ENCODE measurements at places on chromosomes 3 and 15.

DNA sequence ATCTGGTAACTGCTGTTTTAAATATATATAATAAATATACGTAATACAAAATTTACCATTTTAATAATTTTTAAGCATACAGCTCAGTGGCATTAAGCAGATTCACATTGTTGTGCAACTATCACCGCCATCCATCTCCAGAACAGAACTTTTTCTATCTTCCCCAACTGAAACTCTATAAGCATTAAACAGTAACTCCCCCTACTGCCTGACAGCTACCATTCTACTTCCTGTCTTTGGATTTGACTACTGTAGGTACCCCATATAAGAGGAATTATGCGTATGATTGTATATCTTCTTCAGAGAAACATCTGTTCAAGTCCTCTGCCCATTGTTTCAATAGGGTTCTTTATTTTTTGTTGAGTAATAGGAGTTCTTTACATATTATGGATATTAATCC lies 36.8 kb downstream of the EID1 start:
- DNase-seq = no peak

GRCh38 chr15:65828585-65828984 lies 36.5 kb upstream of the DENND4A start:
- peak; percentile 51 for DNase-seq

DNA sequence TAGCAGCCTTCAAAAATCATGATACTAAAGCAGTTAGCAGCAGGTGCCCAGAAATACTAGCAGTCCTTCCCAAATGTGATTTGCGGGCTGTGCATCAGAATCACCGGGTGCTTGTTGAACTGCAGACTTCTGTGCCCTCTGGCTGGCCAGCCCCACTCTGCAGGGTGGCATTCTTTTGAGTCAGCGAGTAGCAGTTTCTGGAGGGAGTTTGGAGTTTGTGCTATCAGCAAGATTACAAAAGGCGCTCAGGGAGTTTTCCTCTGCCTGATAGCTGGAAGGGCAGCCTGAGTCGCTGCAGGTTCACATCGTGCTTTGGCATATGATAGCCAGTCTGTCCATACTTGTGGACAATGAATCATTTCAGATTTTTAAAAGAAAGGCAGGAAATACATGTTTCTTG lies 57.6 kb downstream of the CLDN11 start:
- no peak for DNase-seq

DNA sequence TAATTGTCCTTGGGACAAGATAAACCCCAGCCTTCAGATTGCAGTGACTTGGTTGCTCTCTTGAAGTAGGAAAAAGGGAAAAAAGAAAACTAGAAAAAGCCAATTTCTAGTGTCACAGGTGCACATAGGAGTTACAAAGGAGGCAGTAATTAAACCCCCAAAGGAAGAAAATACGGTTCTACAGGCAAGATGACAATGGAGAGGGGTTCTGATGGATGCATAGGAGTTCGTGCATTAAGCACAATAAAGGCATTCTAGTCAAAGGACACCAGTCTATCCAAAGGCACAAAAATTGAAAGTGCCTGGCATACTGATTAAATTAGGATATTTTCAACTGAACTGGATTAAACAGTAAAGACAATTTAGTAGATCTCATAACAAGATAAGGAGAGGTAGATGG lies 31.6 kb upstream of the MTMR14 start:
- no peak for DNase-seq

GRCh38 chr3:129593595-129594339 lies 12.7 kb downstream of the PLXND1 start:
- DNase-seq = peak; percentile 28

DNA sequence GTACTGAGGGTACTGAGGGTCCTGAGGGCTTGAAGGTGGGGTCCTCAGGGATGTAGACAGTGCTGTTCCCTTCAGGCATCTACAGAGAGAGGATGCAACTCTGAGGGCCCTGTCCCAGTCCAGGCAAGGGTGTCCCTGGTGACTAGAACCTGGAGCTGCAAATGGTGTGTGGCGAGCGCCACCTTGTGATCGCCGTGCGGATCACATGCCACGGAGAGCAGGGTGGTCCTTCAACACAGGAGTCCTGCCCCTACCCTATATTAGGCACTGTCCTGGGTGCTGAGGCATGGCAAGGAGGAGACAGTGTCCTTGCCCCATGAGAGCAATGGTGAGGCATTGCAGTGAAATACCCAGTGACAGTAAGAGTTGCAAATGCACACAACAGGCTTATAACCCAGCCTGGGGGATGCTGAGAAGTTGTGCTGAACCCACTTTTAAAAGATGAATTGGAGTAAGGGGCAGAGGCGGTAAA lies 23.6 kb downstream of the RHCG start:
- DNase-seq = no peak

DNA sequence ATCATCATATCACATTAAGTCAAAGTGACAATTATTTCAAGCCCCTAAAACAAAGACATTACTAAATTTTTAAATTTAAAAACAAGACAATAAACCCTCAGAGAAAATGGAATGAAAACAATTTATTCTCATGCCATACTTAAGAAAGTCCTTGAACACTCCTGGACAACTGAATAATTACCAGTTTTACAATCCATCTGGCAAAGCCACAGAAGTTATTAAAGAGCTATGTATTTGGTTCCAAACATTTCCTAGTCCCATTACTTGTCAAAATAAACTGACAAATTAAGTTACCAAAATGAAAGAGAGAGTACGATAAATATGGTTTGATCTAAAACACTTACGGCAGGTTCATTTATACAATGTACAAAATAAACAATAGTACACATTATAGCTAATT lies 63.2 kb downstream of the LRRFIP2 start:
- no peak for DNase-seq

DNA sequence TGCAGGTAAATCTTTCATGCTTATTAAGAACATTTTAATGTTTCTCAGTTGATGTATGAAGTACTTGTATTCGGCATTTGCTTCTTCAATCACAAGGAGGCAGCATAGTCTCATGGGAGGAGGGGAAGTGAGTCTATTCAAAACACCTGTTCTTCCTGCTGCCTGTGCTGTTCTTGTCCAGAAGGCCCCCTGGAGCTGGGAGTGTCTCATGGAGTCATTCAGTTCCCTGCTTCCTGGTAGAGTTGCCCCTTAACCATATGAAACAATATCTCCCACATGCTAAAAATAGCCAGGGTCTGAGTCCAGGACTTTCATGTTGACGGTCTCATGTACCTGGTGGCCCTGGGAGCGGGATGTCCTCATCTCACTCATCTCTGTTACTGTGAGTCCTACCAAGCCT lies 15.5 kb upstream of the PPP1R2 start:
- no peak for DNase-seq

DNA sequence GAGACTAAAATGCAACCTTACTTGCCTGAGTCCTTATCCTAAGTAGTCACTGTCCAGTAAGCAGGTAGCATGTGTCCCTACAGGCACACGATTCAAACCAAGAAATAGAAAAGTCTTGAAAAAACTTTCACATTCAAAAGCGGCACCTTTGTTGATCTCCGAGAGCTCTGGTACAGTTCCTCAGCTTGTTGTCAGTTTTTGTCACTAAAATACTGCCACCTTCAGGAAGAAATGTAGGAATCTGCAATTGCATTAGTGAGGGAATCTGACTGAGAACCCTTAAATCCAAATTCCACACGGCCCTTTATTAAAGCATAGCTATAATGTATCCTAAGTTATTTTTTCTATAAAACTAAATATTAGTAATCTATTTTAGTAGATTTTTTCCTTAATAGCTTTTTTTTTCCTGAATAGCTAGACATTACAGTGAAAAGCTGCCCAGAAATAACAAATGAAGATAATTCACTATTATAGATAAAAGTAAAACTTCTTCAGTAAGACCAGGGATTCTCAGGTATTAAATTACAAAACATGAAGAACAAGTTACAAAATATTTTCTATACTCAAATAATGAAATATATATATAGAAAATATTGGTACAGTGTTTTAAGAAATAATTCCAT lies 44.0 kb downstream of the CCDC54 start:
- no peak for DNase-seq

DNA sequence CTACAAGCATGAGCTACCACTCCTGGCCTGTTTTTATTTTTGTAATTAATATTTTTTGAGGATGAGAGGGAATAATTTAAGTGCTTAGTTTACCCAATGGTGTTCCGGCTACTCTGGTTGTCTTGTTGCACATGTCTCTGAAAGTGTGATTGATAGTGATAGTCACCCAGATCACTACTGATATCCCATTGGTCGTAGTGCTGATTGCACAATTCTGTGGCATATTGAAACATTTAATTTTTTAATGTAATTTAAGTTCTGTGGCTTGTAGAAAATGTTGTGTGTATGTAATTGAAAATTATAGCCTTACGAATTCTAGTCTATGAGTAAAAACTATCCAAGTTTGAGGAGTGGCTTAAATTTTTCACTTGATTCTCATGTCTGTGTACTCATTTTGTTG lies 11.9 kb downstream of the ARIH2 start:
- DNase-seq = no peak

DNA sequence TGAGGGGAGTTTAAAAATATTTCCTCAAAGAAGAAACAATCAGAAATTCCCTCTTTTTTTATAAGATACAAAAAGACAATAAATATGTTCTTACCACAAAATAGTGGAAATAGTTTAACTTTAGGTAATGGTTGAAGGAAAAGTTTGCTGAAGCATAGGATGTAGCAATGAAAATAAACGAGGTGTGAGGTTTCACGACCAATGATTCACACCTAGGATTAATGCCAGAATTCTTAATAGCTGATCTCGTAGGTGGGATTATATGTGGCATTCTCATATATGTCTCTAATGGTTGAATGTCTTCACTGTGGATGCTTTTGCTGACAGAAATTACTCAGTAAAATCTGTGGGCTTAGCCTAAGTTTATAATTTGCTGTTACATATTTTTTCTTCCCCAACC lies 467.7 kb downstream of the FGF12 start:
- DNase-seq = no peak

DNA sequence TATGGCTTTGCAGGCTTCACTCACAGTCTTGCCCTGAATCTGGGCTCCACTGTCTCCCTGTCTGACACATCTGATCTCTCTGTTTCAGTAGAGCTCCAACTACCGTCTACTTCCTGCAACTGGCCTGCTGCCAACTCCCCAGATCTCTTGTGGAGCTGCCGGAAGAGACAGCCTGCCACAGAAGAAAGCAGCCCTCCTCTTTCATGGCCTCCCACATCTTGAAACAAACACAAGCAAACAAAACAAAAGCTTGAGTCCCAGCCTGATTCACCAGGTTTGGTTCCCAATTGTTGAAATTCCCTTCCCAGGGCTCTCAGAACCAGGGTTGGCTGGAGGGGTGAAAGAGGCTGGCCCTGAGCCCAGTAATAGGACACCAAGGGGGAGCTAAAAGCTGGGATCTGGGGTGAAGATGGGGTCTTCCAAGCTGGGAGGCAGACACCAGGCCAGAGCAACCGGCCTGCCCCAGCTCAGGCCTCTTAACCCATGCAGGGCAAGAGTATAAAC lies 55.3 kb upstream of the CA12 start:
- peak; percentile 84 for DNase-seq

GRCh38 chr15:29668120-29668602 lies 154.1 kb downstream of the TJP1 start:
- no peak for DNase-seq

GRCh38 chr3:21879184-21879886 lies 128.3 kb upstream of the ZNF385D start:
- no peak for DNase-seq

DNA sequence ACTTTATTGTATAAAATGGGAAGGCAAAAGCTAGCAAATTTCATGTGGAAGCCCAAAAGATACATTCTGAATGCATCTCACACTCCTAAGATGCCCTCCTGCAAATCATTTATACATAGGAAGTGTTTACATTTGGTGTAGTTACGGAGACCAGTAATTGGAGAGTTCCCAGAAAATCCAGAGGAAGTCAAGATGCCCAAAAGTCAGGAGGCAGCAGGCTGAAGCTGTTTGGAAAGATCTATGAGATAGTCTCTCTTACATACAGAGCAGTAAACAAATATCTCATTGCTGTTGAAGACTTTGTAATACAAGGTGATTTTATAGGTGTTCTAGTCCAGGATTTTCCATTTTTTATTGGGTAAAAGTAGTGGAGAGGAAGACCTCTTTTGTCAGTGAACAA lies 8.8 kb downstream of the KLHL24 start:
- DNase-seq = no peak

- DNase-seq = no peak
Observed at GRCh38 chr15:34855413-34855812, 60.1 kb upstream of the ACTC1 start.

DNA sequence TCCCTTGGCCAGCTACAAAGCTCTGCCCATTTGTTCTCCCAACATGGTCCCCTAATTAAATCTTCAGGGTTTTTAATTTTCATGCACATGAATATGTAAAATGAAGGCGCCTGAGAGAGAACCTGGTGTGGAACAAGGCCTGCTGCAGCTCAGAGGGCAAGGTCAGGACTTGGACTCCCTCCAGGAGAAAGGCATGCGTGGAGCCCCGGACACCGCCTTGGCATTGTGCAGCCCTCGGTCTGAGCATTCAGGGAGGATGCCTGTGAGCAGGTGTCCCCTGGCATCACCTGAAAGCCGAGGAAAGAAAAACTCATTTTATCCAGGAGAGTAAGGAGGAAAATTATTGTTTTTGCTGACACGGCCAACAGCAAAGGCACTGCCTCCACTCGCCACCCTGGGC lies 33.8 kb upstream of the EPHB1 start:
- no peak for DNase-seq

GRCh38 chr3:131795390-131796090 lies 239.3 kb downstream of the CPNE4 start:
- no peak for DNase-seq

DNA sequence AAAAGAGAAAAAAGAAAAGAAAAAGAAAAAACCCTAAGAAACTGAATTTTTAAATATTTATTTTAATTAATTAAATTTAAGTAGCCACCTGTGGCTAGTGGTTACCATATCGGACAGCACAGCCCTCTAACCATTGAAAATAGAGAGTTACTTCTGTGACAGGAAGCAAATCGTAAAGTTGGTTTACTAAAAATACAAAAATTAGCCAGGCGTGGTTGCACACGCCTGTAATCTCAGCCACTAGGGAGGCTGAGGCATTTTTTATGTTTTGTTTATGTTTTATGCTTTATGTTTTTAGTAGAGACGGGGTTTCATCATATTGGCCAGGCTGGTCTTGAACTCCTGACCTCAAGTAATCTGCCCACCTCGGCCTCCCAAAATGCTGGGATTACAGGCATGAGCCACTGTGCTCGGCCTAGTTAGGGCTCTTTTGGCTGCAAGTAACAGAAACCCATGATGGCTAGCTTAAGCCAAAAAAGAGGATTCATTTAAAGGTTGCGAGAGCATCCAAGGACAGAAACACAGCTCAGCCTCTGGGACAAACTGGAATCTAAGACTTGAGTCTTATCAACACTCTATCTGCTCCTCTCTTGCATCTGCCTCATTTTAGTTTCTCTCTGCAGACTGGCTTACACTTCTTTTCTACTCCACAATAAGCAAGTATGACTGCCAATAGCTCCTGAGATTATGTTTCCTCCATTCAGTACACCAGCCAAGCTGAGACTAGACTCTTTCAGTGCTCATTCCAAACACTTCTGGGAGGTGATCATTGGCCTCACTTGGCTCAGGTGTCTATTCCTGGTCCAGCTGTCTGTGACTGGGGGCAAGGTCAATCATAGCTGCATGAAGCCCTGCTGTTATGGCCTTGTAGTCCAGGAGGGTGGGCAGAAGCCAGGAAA lies 6.8 kb upstream of the SKIL start:
- DNase-seq = no peak
